ENCODE measurements at places on chromosomes 2 and 18.
A peak's percentile ranks its signal among the peaks of the same experiment; 100 is the strongest.

- no peak overlapping the region for H3K4me3 ChIP-seq
- no peak for DNase-seq
- H3K27me3 ChIP-seq = no peaks in the 10 kb centered on the region
- H3K27ac ChIP-seq = no peak overlapping the region
- H3K4me1 ChIP-seq = no peaks in the 10 kb centered on the region
- no peaks in the 10 kb centered on the region for H3K36me3 ChIP-seq
These were observed 2119.8 kb upstream of the CELF4 start for GRCh38 chr18:39685303-39685902.

DNA sequence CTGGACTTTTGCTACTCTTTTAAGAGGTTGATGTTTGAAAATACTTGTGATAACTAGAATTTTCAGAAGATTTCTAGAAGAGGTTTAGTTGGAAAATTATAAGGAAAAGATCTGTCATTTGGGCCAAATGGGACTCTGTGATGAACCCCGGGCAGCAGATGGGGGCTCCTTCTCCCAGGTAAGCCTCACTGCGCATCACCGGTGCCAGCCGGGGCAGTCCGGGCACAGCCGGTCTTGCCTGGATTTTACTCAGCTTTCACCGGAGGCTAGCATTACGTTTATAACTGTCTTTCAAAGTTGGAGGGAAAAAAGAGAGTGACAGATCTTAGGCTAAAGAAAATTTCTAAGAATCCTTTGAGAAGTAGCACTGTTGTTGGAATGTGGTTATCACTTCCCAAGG lies 97.4 kb upstream of the B3GNT7 start:
- H3K4me1 ChIP-seq = no peaks in the 10 kb centered on the region
- H3K27ac ChIP-seq = no peak overlapping the region
- H3K36me3 ChIP-seq = no peaks in the 10 kb centered on the region
- H3K27me3 ChIP-seq = no peaks in the 10 kb centered on the region
- no peak overlapping the region for H3K4me3 ChIP-seq
- no peak for DNase-seq

DNA sequence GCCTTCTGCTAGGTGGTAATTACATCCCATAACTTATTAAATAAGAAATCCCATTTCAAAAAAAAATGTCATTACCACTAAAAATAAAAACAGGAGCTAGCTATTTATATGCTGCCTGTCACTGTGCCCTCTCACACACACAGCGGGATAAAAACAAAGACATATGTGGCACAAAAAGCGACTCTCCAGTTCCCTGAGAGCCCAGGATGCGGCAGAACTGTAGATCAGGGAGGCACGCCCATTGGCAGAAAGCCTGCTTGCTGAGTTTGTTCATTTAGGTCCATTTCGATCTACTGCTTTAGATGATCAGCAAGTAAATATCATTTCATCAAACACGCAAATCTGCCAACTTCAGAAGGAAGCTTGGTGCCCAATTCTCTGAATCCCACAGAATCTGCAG lies 124.4 kb downstream of the TMEM163 start:
- H3K4me1 ChIP-seq = no peaks in the 10 kb centered on the region
- no peaks in the 10 kb centered on the region for H3K27me3 ChIP-seq
- DNase-seq = no peak
- no peaks in the 10 kb centered on the region for H3K36me3 ChIP-seq
- H3K4me3 ChIP-seq = no peak overlapping the region
- no peak overlapping the region for H3K27ac ChIP-seq

DNA sequence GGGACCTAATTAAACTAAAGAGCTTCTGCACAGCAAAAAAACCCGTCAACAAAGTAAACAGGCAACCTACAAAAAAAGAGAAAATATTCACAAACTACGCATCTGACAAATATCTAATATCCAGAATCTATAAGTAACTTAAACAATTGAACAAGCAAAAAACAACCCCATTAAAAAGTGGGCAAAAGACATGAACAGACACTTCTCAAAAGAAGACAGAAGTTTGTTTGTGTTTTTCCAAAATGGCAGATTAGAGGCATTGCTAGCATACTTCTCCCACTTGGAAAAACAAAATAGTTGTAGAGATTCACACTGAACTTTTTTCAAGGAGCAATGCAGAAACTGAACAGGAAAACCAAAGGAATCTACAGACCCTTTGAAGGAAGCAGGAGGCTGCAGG lies 37.6 kb downstream of the FLACC1 start:
- no peaks in the 10 kb centered on the region for H3K4me1 ChIP-seq
- DNase-seq = no peak
- no peaks in the 10 kb centered on the region for H3K27me3 ChIP-seq
- H3K36me3 ChIP-seq = no peaks in the 10 kb centered on the region

GRCh38 chr2:95159690-95160449 lies at the start of gene ZNF514:
Gene ZNF514, minus strand, starts transcription at chr2:95159848. Its CDS starts 6,595 bp downstream, at chr2:95153253.
- DNase-seq = peak; percentile 84
- no peaks in the 10 kb centered on the region for H3K36me3 ChIP-seq
- peaks cover 11% of the 10 kb centered on the region for H3K4me1 ChIP-seq
- H3K27me3 ChIP-seq = no peaks in the 10 kb centered on the region

DNA sequence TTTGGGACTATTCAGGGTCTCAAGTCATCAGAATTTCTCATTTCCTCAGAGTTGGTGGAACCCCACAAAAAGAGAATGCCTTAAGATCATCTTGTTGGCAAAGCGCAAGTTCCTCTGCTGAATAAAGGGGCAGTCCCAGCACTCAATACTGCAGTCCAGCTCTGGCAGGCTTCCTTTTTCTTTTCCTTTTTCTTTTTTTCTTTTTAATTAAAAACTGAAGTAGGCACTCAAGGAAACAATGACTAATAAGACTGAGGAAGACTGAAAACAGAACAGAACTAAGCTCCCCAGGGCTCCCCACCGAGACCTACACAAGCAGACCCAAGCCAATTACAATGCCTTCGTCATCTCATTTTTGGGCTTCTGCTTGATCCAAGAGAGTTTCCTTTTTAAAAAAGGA lies 82.0 kb downstream of the STK39 start:
- H3K36me3 ChIP-seq = no peaks in the 10 kb centered on the region
- H3K4me3 ChIP-seq = no peak overlapping the region

DNA sequence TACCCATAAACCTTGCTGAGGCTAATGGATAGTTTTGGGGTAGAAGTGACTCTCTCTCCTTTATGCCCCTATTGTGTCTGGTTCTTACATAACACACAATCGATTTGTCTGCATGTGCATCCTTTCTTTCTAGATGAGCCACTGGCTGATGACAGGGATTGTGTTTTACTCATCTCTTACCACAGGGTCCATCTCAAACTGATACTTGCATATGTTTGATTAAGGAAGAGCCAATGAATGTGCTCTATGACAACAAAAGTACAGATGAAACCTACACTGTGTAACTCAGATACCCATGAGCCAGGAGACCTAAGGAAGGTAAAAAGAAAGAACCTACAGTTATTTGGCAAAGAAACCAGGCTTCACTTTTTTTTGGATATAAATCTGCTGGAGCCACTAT lies 13.2 kb upstream of the BZW1 start:
- no peak overlapping the region for H3K27ac ChIP-seq
- H3K36me3 ChIP-seq = no peaks in the 10 kb centered on the region
- H3K4me1 ChIP-seq = peaks cover 19% of the 10 kb centered on the region

DNA sequence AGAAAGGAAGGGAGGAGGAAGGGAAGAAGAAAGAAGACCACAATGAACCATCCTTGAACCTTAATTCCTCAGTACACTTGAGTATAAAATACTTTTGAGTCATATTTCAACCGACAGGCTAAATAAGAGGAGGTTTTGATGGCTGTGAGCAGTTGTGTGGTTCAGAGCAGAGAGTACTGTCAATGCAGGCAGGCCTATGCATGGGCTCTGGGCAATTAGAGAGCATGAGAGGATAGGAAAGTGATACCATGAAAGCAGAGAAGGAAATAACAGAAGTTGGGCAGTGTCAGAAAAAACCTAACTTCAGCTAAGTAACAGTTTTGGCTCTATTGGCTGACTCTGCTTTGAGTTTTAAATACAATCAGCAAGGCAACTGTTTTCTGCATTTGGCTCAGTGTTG lies 123.6 kb upstream of the STK17B start:
- no peaks in the 10 kb centered on the region for H3K36me3 ChIP-seq
- no peaks in the 10 kb centered on the region for H3K4me1 ChIP-seq

- H3K27me3 ChIP-seq = no peaks in the 10 kb centered on the region
- H3K4me1 ChIP-seq = no peaks in the 10 kb centered on the region
- DNase-seq = no peak
- H3K36me3 ChIP-seq = no peaks in the 10 kb centered on the region
These were observed 406.2 kb upstream of the CWC22 start for GRCh38 chr2:180413336-180413735.

GRCh38 chr2:106272216-106272807 lies 78.2 kb upstream of the UXS1 start:
- H3K27ac ChIP-seq = no peak overlapping the region
- no peaks in the 10 kb centered on the region for H3K27me3 ChIP-seq
- H3K4me3 ChIP-seq = no peak overlapping the region
- H3K36me3 ChIP-seq = no peaks in the 10 kb centered on the region
- no peak for DNase-seq
- H3K4me1 ChIP-seq = peaks cover 6% of the 10 kb centered on the region

GRCh38 chr2:59282374-59283057 lies 1041.4 kb upstream of the FANCL start:
- H3K4me3 ChIP-seq = no peak overlapping the region
- H3K36me3 ChIP-seq = no peaks in the 10 kb centered on the region
- H3K27ac ChIP-seq = no peak overlapping the region
- H3K27me3 ChIP-seq = no peaks in the 10 kb centered on the region
- DNase-seq = no peak

DNA sequence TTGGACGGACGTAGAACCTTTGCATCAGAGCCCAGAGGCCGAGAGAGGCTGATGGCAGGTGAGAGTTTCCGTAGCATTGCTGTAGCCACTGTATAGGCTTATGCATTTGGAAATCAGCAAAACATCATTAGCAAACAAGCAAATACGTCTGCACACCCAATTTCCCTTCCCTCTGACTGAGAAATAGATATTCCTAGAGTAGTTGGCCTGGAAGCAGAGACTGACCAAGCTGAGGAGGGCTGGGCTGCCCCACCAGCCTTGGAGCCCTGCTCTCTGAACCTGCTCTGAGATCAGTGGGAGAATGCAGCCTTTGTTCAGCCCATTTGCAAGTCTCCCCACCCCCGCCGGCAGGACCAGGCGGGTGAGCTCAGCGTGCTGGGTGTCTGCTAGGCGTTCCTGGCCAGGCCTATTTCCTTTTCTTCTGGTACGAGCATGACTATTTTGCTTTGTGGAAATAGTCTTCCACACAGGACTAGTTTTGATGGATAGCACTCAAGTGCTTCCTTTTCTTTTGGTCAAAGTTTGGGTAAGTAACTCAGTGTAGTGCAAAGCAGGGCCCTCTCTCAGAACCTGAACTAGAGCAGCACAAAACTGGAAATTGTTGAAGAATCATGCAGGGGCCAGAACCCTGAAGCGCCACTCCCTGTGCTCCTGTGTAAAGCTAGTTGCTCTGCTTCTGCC lies 21.9 kb upstream of the RNF149 start:
- H3K27ac ChIP-seq = no peak overlapping the region
- no peaks in the 10 kb centered on the region for H3K27me3 ChIP-seq
- no peak overlapping the region for H3K4me3 ChIP-seq
- DNase-seq = peak; percentile 80
- no peaks in the 10 kb centered on the region for H3K36me3 ChIP-seq

GRCh38 chr2:11805024-11805423 lies 58.6 kb downstream of the LPIN1 start:
- no peaks in the 10 kb centered on the region for H3K36me3 ChIP-seq
- H3K27me3 ChIP-seq = no peaks in the 10 kb centered on the region
- no peak overlapping the region for H3K4me3 ChIP-seq
- no peak for DNase-seq

- H3K36me3 ChIP-seq = no peaks in the 10 kb centered on the region
- H3K4me3 ChIP-seq = no peak overlapping the region
- no peaks in the 10 kb centered on the region for H3K4me1 ChIP-seq
- no peaks in the 10 kb centered on the region for H3K27me3 ChIP-seq
- DNase-seq = no peak
These were observed 30.3 kb downstream of the ZC3H15 start for GRCh38 chr2:186516396-186516795.

- H3K4me3 ChIP-seq = no peak overlapping the region
- no peaks in the 10 kb centered on the region for H3K4me1 ChIP-seq
- no peak for DNase-seq
These were observed 70.5 kb downstream of the SFXN5 start for GRCh38 chr2:73000808-73001570.

DNA sequence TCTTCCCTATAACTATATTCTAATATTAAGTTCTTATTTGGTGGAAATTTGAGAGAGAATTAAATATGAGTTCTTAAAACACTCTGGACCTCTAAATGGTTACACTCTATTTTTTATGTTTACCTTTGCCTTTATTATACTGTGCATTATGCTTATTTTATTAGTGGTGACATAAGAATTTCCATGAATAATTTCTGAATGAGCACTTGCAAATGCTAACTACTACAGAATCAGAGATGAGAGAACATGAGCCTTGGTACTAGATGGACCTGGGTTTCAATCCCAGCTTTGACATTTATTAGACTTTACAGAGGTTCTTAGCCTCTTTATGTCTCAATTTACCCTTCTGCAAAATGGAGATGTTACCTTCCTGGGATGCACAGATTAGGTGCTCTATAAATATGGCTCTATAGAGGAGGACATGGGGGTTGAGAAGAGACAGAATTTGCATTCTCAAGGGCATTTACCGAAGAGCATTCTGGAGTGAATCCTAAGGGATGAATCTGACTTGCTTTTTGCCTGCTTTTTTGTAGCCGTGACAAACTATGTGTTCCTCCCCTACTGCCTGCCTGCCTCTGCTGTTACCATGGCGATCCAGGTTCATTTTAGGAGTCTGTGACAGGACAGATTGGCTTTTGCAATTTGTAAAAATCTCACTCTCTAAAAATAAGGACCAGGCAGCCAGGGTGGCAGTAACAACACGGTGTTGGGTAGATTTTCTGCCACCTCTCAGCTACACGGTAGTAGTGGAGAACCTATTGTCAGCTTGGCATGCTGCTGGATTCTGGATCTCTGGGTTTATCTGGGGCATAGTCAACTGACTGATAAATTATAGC lies 20.7 kb upstream of the CNRIP1 start:
- H3K4me1 ChIP-seq = no peaks in the 10 kb centered on the region
- H3K4me3 ChIP-seq = no peak overlapping the region
- H3K27ac ChIP-seq = no peak overlapping the region
- H3K36me3 ChIP-seq = no peaks in the 10 kb centered on the region
- no peak for DNase-seq

DNA sequence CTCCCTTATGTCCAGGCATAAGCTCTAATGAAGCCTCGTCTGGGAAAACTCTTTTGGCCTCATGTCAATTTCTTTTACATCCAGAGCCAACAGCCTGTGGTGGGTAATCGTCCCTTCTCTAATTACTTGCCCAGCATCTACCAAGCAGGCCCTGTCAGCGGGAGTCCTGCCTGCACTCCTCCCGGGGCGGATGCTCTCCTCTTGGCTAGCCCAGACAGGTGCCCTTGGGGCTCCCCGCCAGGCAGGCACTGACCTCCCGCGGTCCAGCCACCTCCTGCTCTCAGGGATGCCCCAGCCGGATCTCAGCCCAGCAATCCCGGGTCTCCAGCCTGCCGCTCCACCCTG lies 74.2 kb downstream of the NCAPH start:
- H3K27ac ChIP-seq = peak overlapping the region; percentile 45
- H3K4me3 ChIP-seq = no peak overlapping the region
- no peaks in the 10 kb centered on the region for H3K36me3 ChIP-seq
- H3K27me3 ChIP-seq = no peaks in the 10 kb centered on the region
- peak; percentile 68 for DNase-seq
- H3K4me1 ChIP-seq = peaks cover 36% of the 10 kb centered on the region
